ENCODE measurements at places on chromosomes 11 and 22. TPM values are rescaled to one million over a fixed set of nuclear protein-coding genes. Genes with fewer than 3 reads are reported as not detected.

DNA sequence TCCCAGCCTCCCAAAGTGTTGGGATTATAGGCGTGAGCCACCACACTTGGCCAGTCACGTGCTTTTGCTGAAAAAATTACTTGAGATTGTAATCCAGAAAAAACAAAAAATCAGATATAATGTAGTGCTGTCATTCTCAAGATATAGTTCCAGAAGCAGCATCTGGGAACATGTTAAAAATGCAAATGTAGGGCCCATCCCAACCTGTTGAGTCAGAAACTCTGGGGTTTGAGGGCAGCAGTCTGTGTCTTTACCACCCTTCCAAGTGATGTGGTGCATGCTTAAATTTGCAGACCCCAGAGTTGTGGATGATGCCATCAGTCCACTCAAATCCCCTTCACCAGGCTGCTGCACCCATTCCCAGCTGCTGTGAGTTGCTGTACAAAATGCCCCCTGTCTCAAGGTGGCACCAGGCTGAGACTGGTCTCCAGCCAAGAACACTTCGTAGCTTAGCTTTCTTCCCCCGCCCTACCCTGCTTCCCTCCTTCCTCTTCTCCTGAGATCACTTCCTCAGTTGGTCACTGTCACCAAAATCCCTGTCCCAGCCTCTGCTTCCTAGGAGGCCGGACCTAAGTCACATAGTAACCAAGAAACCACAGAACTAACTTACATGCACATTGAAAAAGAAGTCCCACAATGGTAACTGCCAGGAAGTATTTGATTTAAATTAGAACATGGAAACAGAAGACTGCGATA lies 18.2 kb upstream of the ARRB1 start:
- DNase-seq = no peak
- peaks cover 23% of the 10 kb centered on the region for H3K4me1 ChIP-seq
- no peak overlapping the region for H3K27ac ChIP-seq

DNA sequence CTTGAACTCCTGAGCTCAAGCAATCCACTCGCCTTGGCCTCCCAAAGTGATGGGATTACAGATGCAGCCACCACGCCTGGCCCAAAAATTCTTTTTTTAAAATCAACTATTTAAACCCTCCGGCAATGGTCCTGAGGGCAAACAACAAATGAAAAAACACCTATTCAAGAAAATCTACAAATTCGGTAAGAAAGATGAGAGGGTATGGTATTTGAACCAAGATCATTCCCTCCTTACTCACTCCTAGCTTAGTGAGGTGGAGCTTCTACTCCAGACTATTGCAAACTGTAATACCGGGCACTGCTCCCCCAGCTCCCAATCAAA lies 2.1 kb downstream of the NF2 start:
- H3K27ac ChIP-seq = no peak overlapping the region
- H3K4me3 ChIP-seq = no peak overlapping the region
- no peaks in the 10 kb centered on the region for H3K27me3 ChIP-seq

- DNase-seq = peak; percentile 12
- no peaks in the 10 kb centered on the region for H3K4me1 ChIP-seq
- no peak overlapping the region for H3K4me3 ChIP-seq
These were observed 115.7 kb upstream of the NNMT start for GRCh38 chr11:114180301-114181055.

DNA sequence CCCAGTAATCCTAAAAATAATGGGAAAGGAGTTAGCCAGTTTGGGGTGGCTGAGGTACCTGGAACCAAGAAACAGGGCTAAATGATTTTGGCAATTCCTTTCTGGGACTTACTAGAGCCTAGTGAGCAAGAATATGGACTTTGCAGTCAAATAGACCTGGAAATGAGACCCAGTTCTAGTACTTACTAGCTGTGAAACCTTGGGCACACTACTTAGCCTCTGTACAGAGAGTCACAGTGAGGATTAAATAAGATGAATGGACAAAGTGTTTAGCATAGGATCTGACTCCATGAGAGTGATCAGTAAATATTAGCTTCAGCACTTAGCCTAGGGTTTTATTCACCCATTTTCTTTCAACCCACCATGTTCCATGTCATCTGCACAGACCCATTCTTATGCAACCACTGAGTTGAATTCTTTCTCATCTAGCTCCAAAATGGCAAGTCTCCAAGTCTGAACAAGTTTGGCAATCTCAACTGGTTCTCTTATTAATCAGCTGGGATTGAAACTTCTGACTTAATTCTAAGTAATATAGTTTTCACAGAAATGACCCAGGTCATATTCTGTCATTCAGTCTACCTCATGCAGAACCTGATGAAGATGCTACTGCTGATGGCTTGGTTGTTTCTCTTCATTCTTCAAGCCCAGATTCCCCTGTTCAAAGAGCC lies 15.0 kb upstream of the SORL1 start:
- no peak overlapping the region for H3K4me3 ChIP-seq
- no peaks in the 10 kb centered on the region for H3K36me3 ChIP-seq
- H3K4me1 ChIP-seq = no peaks in the 10 kb centered on the region
- no peak overlapping the region for H3K27ac ChIP-seq
- no peak for DNase-seq

DNA sequence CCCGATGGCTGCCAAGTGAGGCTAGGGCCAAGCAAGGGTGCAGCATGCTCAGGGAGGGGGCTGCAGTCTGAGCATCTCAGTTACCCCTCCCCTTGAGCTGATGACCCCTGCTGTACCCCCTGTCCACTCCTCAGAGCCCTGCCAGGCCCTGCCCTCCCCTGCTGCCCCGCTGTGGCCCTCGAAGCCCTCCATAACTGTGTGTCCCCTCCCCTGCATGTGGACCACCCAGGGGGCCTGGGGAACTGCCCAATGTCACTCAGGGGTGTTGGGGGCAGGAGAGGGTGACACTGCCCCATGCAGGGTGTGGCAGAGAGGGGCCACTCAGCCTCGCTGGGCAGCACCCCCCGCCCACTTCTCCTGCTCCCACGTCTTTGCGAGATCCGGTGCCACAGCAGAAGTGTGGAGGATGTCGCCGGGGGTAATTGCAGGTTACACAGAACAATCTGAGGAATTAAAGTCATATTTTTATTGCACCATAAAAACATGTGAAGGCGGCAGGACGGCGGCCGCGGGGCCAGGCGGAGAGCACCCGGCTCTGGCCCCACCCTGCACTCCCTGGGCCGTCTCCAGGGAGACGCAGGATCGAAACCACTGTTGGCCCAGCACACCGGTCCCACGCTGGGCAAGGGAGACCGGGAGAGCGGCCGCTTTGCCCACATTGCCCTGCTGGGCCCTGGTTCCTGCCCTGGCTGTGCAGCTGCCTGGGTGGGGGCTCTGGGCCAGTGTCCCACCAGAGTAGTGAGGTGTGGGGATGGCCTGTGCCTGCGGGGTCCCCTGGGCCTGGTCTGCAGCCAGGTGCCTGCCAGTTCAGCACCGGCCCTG lies 18.7 kb upstream of the GNB1L start:
- peaks cover 31% of the 10 kb centered on the region for H3K4me1 ChIP-seq
- H3K36me3 ChIP-seq = no peaks in the 10 kb centered on the region
- no peak overlapping the region for H3K27ac ChIP-seq

The OR8J1 gene
- total RNA-seq = not detected

The CREB3L1 gene
- total RNA-seq = not detected

The CLDN5 gene
- total RNA-seq = not detected

The CCDC116 gene
- 0.33 TPM for total RNA-seq

The HTR3B gene
- 1.7 TPM for total RNA-seq

The ADM2 gene
- total RNA-seq = 0.76 TPM

The ART1 gene
- total RNA-seq = not detected
